ENCODE measurements at places on chromosomes 6 and 20.

- DNase-seq = no peak
Measured at GRCh38 chr6:25971187-25971821, 8.7 kb downstream of the TRIM38 start.

- DNase-seq = no peak
Measured at GRCh38 chr20:34705397-34706301, 1.5 kb downstream of the TP53INP2 start.

DNA sequence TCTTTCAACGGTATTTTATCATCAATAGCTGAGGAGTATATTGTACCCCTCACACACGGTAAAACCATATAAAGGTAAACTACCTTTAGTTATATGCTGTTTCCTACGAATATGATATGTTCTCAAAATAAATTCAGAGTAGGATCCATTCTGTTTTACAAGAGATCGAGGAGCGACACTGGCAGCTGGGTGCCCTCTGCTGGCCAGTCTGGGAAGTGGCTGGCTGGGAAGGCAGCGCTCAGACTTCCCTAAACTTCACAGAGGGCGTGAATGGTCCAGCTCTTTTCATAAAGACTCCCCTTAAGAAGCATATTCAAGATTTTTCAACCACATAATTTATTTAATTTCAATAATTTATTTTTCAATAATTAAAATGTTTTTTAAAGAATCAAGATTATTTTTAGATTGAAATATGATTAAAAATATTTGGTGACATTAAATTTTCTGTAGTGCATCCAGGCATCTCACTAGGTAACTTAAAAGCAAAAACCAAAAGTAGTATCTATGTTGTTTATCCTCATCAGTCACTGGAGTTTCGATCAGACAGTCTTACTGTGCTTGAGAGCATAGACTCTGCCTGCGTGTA, 187.5 kb upstream of the PDE10A start:
- DNase-seq = peak; percentile 38

- no peak for DNase-seq
Measured at GRCh38 chr20:45917790-45918141, 5.8 kb upstream of the PLTP start.

- no peak for DNase-seq
Measured at GRCh38 chr20:64161356-64162238, 2.7 kb upstream of the MYT1 start.

GRCh38 chr6:7921632-7922092, 11.1 kb upstream of the TXNDC5 start:
- no peak for DNase-seq

- peak; percentile 31 for DNase-seq
Measured at GRCh38 chr6:25366903-25367545, 87.8 kb downstream of the CARMIL1 start.

- no peak for DNase-seq
Measured at GRCh38 chr20:41318271-41318649, 729 bp upstream of the ZHX3 start.

- no peak for DNase-seq
Measured at GRCh38 chr6:106083618-106084017, 2.5 kb upstream of the PRDM1 start.

GRCh38 chr6:126118936-126119335, 132.6 kb downstream of the TRMT11 start:
- no peak for DNase-seq

GRCh38 chr6:88813045-88813444, 150.4 kb downstream of the RNGTT start:
- no peak for DNase-seq

- DNase-seq = no peak
Measured at GRCh38 chr6:148791372-148791771, 44.5 kb downstream of the UST start.

- DNase-seq = no peak
Measured at GRCh38 chr20:48703107-48703506, 124.7 kb downstream of the PREX1 start.

- no peak for DNase-seq
Measured at GRCh38 chr6:66865771-66866170, 1158.7 kb upstream of the EYS start.

GRCh38 chr6:134676307-134677281, 273.3 kb downstream of the ALDH8A1 start:
- no peak for DNase-seq

DNA sequence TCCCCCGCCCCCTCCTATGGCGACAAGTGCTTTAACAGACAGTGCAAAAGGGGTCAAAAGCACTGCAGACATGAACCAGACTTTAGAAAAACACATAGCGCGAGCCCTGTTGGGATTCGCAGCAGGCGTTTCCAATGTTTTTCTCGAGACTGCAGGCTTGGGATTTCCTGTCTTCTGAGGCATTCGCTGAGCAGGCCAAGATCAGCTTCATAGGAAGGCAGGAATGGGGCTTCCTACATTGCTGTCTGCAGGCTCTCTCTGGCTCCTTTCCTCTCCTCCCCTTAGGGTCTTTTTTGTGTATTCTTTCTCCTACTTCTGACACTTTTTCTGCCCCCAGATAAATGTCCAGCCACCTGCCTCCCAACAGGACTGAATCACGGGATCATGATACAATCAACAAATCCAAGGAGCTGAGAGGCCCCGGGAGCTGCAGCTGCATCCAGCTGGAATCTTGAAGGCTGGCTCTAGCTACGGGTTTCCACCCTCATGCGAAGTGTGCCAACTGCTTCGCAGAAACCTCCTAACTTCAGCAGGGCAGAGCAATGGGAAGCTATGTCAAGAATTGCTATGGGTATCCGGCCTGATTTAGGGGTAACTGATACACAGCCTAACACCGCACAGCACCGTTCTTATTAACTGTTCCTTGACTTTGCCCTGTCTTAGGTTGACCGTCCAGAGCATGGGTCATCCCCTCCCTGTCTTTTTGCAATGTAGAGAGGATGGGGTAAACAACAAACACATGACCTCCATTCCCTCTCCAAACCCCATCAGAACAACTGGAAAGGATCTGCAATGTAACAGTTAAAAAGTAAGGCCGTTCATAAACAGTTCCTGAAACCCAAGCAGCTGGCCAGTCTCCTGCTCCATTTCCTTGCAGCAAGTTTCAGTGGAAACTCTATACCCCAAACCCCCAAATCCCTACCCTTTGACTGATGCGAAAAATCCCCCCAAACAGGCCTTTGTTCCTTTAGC, 31.5 kb downstream of the SNX5 start:
- DNase-seq = no peak

DNA sequence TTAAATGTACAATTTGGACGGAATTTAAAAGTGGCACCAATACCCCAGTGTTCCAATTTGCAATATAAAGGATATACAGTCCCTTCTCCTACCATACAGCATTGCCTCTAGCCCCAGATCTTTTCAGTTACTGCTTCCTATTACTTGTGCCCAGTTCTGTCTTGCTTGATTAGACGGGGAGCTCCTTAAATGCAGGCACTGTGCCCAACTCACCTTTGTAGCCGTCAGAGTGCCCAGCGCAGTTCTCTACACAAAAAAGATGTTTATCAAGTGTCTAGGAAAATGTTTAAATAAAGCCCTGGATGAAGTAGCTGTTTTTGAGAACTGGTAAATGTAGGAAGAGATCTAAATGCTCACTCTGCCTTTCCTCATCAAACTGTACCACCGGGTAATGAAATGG, 7.6 kb downstream of the TAP2 start:
- DNase-seq = no peak

- no peak for DNase-seq
Measured at GRCh38 chr6:50899306-50899870, 80.7 kb downstream of the TFAP2B start.

- no peak for DNase-seq
Measured at GRCh38 chr20:51128198-51128597, 105.3 kb upstream of the KCNG1 start.

DNA sequence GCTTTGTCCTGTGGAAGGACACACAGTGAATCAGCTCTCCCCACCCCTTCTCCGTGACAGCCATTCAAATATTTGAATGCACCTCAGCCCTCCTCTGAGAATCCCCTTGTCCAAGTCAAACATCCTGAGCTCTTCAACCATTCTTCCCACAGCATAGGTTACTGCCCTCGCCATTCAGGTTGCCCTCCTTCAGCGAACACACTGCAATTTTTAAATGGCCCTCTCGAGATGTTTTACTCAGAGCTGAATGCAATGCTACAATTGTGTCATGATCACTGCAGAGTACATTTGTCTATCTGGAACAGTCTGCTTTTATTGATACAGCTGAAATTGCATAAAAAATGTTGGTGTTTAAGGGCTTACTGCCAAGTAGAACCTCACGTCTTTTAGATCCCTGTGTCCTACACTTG, 48.9 kb downstream of the SLC2A12 start:
- DNase-seq = no peak

DNA sequence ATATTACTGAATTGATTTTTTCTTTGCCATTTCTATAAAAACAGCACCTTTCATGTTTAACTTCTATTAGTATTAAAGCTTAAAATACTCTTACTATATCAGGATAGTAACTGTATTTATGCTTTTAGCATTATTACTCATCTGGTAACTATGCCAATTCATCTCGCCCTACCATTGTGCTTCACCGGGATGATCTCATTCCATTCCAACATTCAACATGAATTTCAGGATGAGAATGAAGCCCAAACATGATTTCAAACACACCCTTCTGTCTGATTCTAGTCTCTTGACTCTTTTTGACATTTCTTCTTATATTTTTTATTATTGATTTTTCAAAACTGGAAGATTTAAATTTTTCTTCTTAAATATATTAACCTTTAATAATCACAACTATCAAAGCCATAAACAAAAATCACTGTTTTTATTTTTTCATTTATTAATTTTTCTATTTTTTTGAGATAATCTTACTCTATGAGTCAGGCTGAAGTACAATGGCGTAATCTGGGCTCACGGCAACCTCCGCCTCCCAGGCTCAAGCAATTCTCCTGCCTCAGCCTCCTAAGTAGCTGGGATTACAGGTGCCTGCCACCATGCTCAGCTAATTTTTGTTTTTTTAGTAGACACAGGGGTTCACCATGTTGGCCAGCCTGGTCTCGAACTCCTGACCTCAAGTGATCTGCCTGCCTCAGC, 46.7 kb downstream of the GJA1 start:
- no peak for DNase-seq

- peak; percentile 47 for DNase-seq
Measured at GRCh38 chr6:118283766-118284165, 264.3 kb upstream of the PLN start.

DNA sequence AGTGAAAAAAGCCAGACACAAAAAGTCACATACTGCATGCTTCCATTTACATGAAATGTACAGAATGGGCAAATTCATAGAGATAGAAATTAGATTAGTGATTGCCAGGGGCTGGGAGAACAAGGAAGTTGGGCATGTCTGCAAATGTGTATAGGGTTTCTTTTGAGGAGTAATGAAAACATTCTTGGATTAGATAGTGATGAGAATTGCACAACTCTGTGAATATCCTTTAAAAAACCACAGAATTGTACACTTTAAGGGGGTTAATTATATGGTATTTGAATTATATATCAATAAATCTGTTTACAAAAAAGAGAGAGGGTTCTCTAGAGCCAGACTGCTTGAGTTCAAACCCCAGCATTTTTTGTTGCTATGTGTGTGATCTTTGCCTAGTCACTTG, 188.1 kb downstream of the CDC5L start:
- no peak for DNase-seq

- DNase-seq = no peak
Measured at GRCh38 chr6:147126618-147127022, 77.6 kb upstream of the STXBP5 start.

DNA sequence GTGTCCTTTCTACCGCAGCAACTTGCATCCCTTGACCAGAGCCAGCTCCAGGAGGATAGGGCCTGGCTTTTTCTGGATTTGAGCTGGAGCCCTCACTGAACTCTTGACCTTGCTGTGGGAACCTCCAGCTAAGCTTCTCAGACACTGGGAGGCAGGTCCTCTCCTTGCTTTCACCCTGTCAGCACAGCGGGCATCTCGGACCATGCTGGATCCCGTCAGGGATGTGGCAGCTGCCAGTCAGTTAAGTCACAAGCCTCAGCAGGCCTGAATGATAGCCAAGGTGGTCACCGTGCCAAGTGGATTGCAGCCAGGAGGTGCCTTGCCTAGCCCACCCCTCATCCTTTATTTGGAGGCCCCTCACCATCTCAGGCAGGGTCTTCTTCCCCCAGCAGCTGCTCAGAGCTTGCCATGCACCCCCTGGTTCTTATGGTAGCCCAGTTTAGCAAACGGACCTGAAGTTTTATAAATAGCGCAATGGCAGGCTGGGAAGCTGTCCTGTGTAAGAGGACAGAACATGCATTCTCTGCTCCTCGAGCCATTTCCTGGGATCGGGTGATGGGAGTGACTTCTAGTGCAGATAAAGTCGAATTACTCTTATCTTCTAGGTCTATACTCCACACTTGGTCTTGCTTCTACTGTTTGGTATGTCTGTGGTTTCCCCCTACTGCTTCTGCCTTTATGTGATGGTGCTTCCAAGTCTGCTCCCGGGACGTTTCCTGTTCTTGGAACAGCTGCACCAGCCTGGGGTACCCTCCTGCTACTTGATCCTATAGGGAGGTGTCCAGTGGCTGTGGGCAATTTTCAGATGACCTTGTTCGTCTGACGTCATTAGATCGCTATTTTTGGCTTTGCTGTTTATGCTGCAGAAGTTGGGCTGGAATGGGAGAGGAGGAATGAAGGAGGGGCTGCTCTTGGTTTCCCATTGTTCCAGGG, 7.1 kb upstream of the MYLK2 start:
- DNase-seq = no peak

- DNase-seq = no peak
Measured at GRCh38 chr6:12359036-12359435, 68.9 kb downstream of the EDN1 start.

DNA sequence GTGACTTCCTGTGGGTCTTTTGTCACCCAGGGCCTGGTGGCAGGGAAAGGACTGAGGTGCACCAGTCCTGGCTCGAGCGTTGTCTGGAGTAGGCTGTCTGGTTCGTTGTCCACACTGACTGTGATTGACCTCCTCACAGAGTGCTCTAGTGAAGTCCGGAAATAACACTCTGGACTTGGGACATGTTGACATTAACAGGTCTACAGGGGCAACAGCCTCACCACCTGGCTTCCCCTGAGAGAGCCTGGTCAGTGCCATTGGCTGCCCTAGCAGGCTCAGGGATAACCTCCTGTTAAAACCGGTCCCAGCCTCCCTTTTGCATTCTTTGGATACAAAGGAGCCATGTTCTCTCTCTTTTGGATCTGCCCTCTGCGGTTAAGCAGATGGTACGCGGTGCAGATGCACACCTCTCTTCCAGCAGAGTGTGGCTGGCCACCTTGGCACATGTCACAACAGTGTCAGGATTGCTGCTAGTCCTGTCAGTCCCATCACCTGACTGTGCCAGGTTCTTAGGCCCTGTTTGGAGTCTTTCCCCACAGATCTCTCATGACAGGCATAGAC, 46.2 kb downstream of the CDS2 start:
- no peak for DNase-seq

- no peak for DNase-seq
Measured at GRCh38 chr20:59217794-59218280, 54.2 kb downstream of the ZNF831 start.

Measured in effector memory CD8-positive, alpha-beta T cell (primary cell).